Natural killer cell treated with Interleukin-12 subunit alpha and Interleukin-12 subunit beta and Interleukin-15 and Interleukin-18, amount 100 ng/mL, for 72 hours (primary cell): ENCODE measurements at places on chromosomes 1 and 21. TPM values are rescaled to one million over a fixed set of nuclear protein-coding genes. Genes with fewer than 3 reads are reported as not detected.

DENND2D gene
- 118 TPM for total RNA-seq

TMEM51 gene
- not detected for total RNA-seq

RHOU gene
- 3.7 TPM for total RNA-seq

TSPEAR gene
- total RNA-seq: not detected

GNG4 gene
- not detected for total RNA-seq

DNA sequence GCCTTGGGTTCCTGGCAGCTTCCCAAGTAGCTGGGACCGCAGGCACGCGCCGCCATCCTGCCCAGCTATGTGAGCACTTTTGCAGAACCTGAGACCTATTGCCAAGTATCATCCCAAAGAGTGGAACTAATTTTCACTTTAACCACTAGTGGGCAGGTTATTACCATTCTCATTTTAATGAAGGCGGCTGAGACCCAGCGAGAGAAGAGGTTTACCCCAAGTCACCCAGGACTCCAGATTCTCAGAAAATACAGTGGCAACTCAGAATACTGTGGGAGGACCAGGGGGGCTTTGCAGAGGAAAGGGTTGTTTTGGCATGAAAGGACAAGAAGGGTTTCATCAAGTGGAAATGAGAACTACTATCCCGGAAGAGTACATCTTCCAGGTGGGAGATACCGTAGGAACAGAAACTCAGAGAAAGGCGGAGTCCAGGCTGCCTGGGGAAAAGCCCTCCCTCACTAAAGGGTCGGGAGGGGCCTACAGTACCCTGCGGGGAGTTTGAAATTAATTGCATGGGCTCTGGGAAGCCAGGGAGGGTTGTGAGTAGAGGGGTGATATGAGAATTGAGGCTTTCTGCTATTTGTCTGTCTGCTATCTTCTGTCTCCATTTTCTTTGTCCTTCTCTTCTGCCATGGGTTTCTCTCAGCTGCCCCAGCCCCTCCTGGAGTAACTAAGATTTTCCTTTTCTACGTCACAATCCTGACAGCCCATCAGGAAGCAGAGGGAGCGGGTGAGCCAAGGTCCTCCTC is 7.2 kb upstream of the SEMA4A start:
- peak overlapping the region; percentile 77 for H3K4me3 ChIP-seq
- peaks cover 32% of the 10 kb centered on the region for H3K4me1 ChIP-seq
- H3K27ac ChIP-seq: peak overlapping the region; percentile 89
- no peak for DNase-seq
- no peaks in the 10 kb centered on the region for H3K27me3 ChIP-seq

- H3K27ac ChIP-seq: no peak overlapping the region
- DNase-seq: no peak
- no peak overlapping the region for H3K4me3 ChIP-seq
- no peaks in the 10 kb centered on the region for H3K27me3 ChIP-seq
- peaks cover 19% of the 10 kb centered on the region for H3K36me3 ChIP-seq
Measured at GRCh38 chr1:93102142-93102541, 23.1 kb downstream of the MTF2 start.

- no peak for DNase-seq
- peak overlapping the region; percentile 94 for H3K4me3 ChIP-seq
- no peaks in the 10 kb centered on the region for H3K27me3 ChIP-seq
Measured at GRCh38 chr1:205770618-205771017, 4.7 kb downstream of the RAB29 start.

DNA sequence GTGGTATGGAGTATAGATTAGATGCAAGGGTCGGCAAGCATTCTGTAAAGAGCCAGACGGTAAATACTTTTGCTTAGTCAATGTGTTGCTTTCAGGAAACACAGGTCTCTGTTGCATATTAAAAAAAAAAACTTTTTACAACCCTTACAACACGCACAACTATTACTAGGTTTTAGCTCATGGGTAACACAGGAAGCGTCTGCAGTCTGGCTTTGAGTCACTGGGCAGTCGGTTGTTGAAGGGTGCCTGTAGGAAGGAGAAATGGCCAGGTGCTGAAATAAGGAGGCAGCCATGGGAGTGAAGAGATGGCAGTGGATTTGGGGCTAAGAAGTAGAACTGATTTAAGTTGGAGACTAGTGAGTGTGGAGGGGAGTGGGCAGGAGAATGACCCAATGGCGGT is 192.1 kb downstream of the KCNJ6 start:
- H3K27me3 ChIP-seq: peaks cover 35% of the 10 kb centered on the region
- H3K27ac ChIP-seq: no peak overlapping the region

GRCh38 chr1:175116903-175117302 is 49.3 kb downstream of the TNN start:
- DNase-seq: no peak
- H3K27ac ChIP-seq: no peak overlapping the region
- H3K36me3 ChIP-seq: peaks cover 12% of the 10 kb centered on the region
- H3K4me3 ChIP-seq: no peak overlapping the region
- H3K27me3 ChIP-seq: peaks cover 14% of the 10 kb centered on the region

DNA sequence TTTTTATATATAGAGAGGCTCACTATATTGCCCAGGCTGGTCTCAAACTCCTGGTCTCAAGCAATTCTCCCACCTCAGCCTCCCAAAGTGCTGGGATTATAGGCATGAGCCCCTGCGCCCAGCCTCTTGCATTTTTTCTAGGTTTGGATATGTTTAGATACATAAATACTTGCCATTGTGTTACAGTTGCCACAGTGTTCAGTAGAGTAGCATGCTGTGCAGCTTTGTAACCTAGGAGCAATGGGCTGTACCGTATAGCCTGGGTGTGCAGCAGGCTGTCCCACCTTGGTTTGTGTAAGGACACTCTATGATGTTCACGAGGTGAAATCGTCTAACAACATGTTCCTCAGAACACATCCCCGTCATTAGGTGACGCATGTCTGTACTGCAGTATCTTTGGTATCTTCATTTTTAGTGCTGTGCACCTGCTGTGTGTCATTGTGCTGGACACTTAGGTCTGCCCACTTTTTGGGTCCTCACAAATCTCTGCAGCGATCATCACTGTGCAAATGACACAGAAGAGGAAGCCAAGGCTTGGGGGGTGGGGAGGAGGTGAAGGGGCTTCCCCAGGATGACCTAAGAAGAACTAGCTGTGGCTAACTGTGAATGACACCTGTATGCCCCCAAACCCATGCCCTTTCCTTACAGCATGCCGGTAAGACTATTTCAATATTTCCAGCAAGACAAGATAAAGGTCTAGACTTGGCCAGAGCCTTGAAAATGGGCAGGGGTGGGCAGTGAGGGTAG is 44.5 kb downstream of the SDC3 start:
- H3K27me3 ChIP-seq: peaks cover 38% of the 10 kb centered on the region
- H3K27ac ChIP-seq: no peak overlapping the region
- no peaks in the 10 kb centered on the region for H3K36me3 ChIP-seq
- no peak overlapping the region for H3K4me3 ChIP-seq
- no peak for DNase-seq

DNA sequence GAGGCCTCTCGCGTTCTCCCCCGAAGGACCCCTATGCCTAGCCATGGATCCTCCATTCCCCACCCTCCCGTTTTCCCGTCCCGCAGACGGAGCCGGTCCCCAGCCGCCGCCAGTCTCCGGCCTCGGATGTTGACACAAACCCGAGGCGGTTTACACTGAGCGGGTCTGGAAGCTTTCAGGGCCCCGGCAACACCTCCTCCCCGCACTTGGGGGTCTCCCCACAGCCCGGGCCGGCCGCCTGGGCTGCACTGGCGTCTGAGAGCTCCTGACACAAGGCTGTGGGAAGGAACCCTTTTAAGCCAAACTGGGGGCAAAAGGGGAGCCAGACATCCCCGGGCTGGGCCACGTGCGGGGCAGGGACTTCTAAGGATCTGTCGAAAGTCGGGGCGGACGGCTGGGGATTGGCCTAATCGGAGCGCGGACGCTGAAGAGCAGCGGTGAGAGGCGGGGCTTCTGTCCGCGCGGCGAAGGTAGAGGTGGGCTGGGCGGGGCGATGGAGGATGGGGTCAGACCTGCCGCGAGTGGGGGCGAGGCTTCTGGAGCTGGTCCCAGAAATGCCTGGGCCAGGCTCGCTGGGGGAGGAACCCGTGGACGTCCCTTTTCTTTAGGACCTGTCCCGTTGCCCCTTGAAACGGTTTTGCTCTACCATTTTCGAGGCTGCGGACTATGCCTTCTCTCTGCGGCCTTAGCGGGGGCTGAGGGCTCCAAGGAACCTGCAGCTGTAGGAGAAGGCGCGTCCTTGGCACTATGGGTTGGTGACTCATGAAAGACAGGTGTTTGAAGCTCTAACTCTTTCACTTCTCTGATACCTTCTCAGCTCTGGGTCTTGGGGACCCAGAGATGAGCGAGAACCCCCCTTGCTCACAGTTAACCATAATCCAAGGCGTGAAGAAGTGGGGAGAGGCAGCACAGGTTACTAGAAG is 1.2 kb upstream of the HPCAL4 start:
- H3K36me3 ChIP-seq: no peaks in the 10 kb centered on the region
- no peak overlapping the region for H3K27ac ChIP-seq
- H3K27me3 ChIP-seq: peaks cover 50% of the 10 kb centered on the region
- peaks cover 23% of the 10 kb centered on the region for H3K4me1 ChIP-seq

DNA sequence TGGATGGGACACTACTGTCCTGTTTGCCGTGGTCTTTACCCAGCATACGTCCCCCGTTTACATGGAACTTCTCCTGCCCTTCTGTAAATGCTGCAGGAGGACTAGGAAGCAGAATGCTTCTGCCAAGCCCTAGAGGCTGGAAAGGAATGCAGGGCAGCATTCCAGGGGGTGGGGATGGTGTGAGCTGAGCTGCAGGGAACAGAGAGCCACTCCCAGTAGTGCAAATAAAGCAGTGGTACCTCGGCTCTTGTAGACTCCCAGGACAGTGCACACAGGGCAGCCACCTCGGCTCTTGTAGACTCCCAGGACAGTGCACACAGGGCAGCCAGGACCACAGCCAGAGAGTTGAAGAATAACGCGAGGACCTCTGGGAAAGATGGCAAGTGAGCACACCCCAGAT is 35.4 kb downstream of the PTPRU start:
- DNase-seq: no peak
- no peak overlapping the region for H3K27ac ChIP-seq
- no peaks in the 10 kb centered on the region for H3K4me1 ChIP-seq
- no peaks in the 10 kb centered on the region for H3K36me3 ChIP-seq
- no peak overlapping the region for H3K4me3 ChIP-seq
- peaks cover 41% of the 10 kb centered on the region for H3K27me3 ChIP-seq

- no peaks in the 10 kb centered on the region for H3K36me3 ChIP-seq
- DNase-seq: no peak
- H3K4me3 ChIP-seq: no peak overlapping the region
- no peak overlapping the region for H3K27ac ChIP-seq
- no peaks in the 10 kb centered on the region for H3K4me1 ChIP-seq
Measured at GRCh38 chr1:227131193-227131592, 187.1 kb downstream of the CDC42BPA start.

DNA sequence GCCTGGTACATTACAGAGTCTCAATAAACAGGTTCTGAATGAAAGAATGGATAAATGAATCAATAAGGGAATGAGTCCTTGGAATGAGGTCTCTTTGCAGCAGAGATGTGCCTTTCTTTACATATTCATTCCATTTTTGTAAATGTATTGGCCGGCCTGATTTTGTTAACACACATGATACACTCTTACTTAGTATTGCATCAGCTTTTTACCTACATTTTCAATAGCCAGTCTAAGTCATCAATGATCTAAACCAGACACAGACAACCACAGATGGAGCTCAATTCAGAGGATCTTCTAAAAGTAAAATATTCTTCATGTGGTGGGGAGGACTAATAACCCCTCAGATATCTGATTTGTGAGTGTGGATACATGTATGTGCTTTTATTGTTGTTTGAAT is 653.1 kb downstream of the LMO4 start:
- H3K4me3 ChIP-seq: no peak overlapping the region
- H3K4me1 ChIP-seq: no peaks in the 10 kb centered on the region
- no peak overlapping the region for H3K27ac ChIP-seq

- H3K27me3 ChIP-seq: no peaks in the 10 kb centered on the region
- H3K4me1 ChIP-seq: peaks cover 45% of the 10 kb centered on the region
- no peak for DNase-seq
- H3K27ac ChIP-seq: peak overlapping the region; percentile 77
Measured at GRCh38 chr1:244843148-244843978, 7.9 kb downstream of the COX20 start.

GRCh38 chr1:154418062-154418921 is 13.1 kb downstream of the IL6R start:
- H3K36me3 ChIP-seq: no peaks in the 10 kb centered on the region
- H3K4me1 ChIP-seq: peaks cover 15% of the 10 kb centered on the region
- no peak for DNase-seq
- no peak overlapping the region for H3K4me3 ChIP-seq
- H3K27me3 ChIP-seq: peaks cover 5% of the 10 kb centered on the region
- peak overlapping the region; percentile 85 for H3K27ac ChIP-seq

GRCh38 chr1:150309758-150310508 is 11.4 kb upstream of the PRPF3 start:
- peaks cover 10% of the 10 kb centered on the region for H3K36me3 ChIP-seq
- peaks cover 3% of the 10 kb centered on the region for H3K4me1 ChIP-seq
- H3K4me3 ChIP-seq: no peak overlapping the region
- no peak for DNase-seq
- H3K27ac ChIP-seq: no peak overlapping the region
- H3K27me3 ChIP-seq: no peaks in the 10 kb centered on the region

DNA sequence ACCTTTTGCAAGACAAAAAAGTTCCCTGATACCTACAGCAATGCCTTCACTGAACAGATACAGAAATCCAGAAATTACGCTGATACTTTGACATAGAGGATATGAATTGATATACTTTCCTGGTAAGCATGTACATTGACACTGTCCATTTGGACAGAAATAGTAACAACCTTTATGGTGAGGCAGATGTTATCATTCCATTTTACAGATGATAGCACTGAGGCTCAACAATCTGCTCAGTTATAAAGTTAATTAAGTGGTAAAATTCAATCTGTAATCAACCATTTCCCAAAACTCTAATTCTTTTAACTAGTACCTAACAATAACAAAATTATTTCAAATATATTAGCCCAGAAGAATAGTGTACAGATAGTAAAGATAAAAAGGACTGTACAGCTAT is 20.6 kb downstream of the SCAF4 start:
- no peaks in the 10 kb centered on the region for H3K36me3 ChIP-seq
- no peaks in the 10 kb centered on the region for H3K27me3 ChIP-seq
- peaks cover 65% of the 10 kb centered on the region for H3K4me1 ChIP-seq
- no peak overlapping the region for H3K4me3 ChIP-seq
- no peak for DNase-seq

DNA sequence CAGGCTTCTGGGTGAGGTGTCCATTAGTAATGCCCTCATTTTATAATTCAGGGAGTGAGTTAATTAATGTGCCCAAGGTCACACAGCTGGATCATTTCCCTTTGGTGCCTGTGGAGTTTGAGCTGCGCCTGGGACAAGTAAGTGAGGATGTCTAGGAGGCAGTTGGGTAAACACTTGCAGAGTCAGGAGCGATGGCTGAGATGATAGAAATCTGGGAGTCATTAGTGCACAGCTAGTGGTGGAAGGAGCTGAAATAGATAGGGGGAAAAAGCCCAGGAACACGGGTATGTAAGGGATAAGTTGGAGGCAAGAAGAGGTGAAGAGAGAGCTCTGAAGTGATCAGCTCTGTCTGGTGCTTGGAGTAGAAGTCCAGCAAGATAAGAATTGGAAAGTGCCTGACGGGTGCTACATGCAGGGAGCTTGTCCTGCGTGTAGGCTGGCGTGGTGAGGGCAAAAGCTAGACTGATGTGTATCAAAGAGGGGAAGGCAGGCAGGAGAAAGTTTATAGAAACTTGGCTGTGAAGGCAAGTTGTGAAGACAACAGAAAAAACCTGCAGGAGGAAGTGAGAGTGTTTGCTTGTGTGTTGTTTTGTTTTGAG is 1.7 kb upstream of the SCAF4 start:
- no peak overlapping the region for H3K27ac ChIP-seq
- H3K4me1 ChIP-seq: peaks cover 5% of the 10 kb centered on the region
- H3K36me3 ChIP-seq: no peaks in the 10 kb centered on the region
- H3K27me3 ChIP-seq: no peaks in the 10 kb centered on the region
- DNase-seq: no peak
- no peak overlapping the region for H3K4me3 ChIP-seq
